Stimulated activated naive CD4-positive, alpha-beta T cell (primary cell): ENCODE measurements at places on chromosomes 12 and 14.

- no peak for DNase-seq
These were observed 49.1 kb upstream of the OTOGL start for GRCh38 chr12:80050236-80050635.

DNA sequence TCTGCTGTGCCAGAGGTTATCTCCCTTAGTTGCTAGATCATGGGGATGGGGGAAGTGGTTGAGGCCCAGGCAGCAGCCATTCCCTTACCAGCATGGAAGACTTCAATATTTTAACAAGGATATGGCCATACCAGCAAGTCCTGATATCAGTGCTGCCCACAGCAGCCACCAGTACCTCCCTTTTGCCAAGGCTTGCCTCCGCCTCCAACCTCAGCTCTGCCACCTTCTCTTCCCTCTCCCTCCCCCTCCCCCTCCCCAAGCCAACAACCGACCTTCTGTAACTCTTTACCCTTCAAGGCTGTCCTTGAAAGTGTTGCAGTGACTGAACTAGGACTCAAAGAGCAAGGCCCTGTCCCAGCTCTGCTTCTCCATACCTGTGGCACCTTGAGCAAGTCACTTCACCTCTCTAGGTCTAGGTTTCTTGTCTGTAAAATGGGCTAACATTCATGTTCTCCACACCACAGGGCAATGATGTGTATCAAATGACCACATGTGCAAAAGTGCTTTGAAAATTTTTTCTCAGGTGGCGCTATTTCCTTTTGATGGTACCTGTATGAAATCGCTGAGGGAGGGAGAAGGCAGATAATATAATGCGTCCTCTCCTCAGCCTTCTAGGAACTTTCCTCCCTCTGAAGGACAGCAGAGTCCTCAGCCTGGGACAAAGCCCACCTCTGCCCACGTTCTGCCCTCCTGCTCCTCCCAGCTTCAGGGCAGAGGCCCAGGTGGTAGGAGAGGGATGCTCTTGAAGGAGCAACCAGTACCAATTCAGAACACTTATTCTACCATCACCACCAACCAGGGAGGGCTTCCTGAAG is 14.7 kb downstream of the PLEKHG6 start:
- DNase-seq = no peak

DNA sequence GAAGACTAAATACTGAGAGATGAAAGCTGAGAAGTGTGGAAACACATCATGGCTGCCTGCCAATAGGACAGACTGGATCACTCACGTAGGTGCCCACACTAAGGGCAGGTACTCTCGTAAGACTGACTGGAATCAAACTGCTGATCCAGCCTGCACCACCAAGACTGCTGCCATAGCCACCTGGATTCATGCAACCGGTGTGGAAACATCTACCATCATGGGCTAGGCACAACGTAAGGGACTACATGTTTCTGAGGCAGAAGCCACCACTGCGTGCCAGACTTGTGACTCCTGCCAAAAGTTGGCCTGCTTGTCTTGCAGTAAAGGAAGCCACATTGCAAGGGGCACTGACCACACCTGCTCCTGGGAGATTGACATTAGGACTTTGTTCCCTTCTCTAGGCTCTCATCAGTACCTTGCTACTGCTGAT is 3.8 kb downstream of the POMT2 start:
- no peak for DNase-seq

DNA sequence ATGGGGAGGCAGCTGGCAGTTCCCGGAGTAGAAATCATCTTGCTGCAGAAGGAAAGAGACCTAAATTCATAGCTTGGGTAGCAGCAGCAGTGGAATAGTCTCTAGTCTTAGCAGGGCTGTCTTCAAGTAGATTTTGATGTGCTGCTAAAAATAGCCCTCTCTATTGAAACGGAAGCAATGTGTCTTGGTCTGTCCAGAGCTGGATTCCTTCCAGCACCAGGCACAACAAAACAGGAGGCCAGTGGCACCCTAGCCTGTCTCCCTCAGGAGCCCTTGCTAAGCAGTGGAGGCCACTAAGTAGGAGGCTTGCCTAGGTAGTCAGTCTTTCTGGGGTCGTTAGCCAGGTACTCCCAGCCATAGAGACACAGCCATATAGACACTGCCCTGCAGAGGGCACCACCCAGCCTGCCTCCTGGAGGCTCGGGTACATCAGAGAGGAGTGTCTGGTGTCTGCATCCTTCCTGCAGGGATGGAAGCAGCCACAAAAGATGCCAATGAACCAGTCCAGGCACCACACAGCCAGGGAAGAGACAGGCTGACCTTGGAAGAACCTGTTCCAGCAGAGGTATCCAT is 97.5 kb downstream of the CRACR2A start:
- no peak for DNase-seq

DNA sequence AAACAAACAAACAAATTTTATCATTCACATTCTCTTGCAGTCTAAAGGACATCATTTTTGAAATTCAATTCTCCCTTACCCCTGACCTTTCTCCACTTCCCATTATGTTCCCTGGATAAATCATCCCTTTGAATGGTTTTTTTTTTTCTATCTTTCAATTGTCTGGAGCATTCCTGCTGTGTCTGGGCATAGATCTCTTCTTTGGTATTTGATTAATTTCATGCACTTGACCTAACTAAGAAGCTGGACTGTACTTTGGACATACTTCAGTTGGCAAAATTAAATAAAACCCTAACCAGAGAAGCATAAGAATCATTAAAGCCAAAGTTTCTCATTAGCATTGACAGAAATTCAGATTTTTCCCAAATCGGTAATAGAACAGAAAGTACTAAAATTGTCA is 163.6 kb upstream of the BMP4 start:
- no peak for DNase-seq

- no peak for DNase-seq
These were observed 58.8 kb downstream of the PIK3C2G start for GRCh38 chr12:18320036-18320617.

DNA sequence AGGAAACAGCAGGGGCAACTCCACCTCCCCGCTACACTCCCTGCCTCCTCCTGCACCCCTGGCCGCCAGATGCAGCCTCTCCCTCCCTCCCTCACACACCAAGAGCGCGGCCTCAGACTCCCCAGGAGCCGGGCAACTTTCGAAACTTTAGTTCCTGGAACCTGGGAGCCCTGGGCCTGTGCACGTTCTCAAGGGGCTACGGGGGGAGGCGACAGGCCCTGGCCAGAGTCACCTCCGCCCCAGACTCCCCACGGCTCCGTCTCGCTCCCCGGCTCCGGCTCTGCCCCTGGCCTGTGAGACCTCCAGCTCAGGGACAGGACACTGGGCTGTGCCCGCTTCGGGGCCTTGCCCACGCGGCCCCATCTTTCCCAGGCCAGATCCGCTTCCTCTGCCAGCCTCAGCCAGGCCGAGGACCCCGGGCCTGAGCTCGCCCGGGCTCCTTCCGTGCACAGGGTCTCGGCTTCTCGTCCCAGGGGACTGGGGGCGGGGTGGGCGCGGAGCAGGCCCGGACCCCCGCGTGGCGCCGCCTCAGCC is 5.5 kb downstream of the AMN start:
- peak; percentile 26 for DNase-seq

GRCh38 chr12:98595243-98595988 is 1.9 kb downstream of the SLC25A3 start:
- no peak for DNase-seq

- no peak for DNase-seq
These were observed 151.8 kb upstream of the BTG1 start for GRCh38 chr12:92297405-92297804.

GRCh38 chr14:25988536-25988935 is 609.3 kb downstream of the NOVA1 start:
- DNase-seq = no peak

GRCh38 chr14:78836777-78837176 is 666.6 kb downstream of the NRXN3 start:
- no peak for DNase-seq

DNA sequence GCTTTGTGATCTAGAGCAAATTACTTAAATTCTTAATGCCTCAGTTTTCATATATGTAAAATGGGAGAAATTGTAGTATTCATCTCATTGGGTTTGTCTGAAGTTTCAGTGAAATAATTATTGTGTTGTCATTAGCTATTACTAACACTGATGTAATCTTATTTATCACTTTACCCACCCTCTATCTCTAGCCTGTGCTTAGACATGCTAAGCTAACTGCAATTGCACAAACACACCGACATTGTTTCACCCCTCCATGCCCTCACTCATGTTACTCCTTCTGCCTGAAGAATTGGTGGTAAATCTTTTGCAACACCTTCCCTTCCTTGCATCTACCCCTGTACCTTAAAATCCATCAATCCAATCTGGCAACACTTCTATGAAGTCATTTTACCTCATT is 241.6 kb downstream of the BCAT1 start:
- DNase-seq = no peak

DNA sequence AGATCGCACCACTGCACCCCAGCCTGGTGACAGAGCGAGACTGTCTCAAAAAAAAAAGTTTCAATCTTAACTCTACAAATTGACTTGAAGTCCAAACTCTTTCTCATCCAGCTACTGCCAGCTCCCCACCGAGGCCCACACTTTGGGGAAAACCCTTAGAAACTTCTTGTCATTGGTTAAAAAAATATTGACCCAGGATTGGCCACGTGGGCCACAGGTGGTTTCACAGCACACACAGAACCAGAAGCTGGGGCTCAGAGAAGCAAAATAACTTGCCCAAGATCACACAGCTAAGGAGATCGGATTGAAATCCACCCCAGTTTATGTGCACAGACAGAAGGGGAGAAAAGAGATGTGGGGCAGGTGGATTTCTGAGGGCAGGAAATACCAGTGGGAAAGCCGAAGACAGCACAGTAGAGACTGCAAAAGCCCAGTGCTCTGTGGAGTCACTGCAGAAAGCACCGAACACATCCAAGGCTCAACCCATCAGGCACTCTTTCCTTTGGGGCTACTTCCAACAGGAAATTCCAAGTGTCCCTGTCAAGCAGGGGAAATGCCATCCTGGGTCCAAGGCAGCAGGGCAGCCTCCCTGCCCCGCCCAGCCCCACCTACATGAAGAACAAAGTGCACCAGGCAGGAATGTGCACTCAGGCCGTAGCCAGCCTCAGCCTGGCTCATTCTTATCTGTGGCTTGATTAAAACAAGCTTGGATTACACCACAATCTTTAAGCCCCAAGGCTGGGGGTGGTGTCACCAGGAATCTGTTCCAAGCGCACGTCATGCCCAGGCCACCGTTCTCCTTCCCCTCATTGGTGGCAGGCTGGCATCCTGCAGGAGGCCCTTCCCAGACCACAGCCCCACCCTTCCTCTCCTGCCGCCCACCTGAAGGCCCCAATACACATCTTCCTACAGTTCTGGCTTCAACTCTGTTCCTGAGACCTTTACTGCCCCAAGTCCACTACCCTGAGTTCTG is 72.5 kb downstream of the ITPK1 start:
- DNase-seq = no peak

GRCh38 chr12:111276146-111276545 is 92.7 kb downstream of the PHETA1 start:
- no peak for DNase-seq

DNA sequence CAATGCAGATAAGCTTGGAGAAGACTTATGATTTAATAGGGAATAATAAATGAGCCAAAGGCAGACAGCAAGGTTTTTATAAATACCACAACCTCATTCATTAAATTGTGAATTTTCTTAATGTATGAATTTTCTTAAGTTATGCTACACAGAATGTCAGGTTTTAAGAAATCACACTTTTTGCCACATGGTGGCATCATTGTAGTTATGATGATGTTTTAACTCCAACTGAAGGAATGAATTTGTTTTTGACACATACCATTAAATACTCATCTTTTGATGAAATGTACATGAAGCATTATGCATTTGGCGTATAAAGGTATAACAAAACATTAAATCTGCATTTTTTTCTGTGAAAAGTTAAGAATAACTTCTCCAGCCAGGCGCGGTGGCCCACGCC is 524.1 kb upstream of the FBXO33 start:
- DNase-seq = no peak

GRCh38 chr12:75943730-75944096 is 87.9 kb downstream of the PHLDA1 start:
- no peak for DNase-seq

DNA sequence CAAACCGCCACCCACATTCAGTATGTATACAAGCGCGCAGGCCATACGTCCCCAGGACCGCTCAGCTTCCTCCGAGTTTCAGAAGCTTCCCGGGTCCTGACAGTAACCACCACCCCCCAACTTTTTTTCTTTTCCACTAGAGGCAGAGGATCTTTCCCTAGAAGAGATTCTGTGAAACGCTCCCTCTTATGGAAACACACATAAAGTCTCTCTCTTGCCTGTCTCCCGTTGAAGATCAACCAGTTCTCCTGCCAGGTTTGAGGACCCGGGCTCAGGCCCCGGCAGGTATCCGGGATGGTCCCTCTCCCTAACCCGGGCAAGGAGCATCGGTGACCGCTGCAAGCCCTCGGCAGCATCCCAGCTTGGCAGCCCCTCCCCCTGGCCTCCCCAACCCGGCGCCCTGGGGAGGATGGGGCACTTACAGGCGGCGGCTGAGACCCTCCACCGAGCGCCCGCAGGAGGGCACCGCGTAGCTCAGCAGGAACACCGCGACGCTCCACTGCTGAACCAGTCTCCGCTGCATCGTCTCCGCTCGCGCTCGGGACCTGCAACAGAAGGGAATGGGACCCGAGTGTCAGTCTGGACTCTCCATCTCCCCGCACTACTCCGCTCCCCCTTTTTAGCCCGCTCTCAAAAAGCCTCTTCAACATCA is 3.4 kb downstream of the PTHLH start:
- no peak for DNase-seq

GRCh38 chr12:121980191-121980891 is 41.3 kb upstream of the BCL7A start:
- DNase-seq = no peak

DNA sequence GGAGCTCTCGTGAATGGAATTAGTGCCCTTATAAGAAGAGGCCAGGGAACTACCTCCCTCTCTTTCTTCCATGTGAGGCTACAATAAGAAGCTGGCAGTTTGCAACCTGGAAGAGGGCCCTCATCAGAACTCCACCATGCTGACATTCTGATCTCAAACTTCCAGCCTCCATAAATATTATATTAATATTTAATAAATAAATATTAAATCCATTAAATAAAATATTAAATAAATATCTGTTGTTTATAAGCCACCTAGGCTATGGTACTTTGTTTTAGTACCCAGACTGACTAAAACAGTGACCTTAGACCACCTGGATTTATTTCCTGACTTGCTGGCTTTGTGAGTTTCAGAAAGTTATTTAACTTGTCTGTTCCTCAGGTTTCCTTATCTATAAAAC is 49.9 kb downstream of the ZNF641 start:
- DNase-seq = no peak

- no peak for DNase-seq
These were observed 85.3 kb downstream of the APAF1 start for GRCh38 chr12:98730412-98730811.

DNA sequence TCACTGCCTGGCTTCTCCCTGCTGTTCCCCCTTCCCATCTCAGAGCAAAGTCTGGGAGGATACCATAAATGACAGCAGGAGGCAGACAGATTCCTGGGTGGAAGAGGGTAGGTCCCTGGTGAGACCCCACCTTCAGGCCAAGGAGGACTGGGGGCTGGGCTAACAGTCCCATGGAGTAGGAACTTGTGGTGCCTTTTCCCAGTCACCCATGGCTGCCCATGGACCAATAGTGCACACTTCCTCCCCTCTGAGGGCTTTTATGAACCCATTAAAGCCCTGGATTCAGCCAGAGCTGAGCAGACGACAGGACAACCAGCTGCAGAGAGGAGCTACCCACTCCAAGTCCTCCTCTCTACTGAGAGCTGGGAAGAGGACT is 36.6 kb upstream of the OR5AU1 start:
- DNase-seq = no peak

- DNase-seq = peak; percentile 37
These were observed 1.1 kb downstream of the IFNG start for GRCh38 chr12:68158432-68158831.
